CD4-positive, alpha-beta T cell treated with Interleukin-1 beta for 1 hour (primary cell): ENCODE measurements at places on chromosomes 4 and X.

- no peak for DNase-seq
Measured at GRCh38 chr4:95465010-95465409, 83.8 kb downstream of the UNC5C start.

GRCh38 chr4:137452799-137453198 is 79.5 kb downstream of the PCDH18 start:
- no peak for DNase-seq

GRCh38 chr4:164847967-164848649 is 28.9 kb upstream of the APELA start:
- no peak for DNase-seq

DNA sequence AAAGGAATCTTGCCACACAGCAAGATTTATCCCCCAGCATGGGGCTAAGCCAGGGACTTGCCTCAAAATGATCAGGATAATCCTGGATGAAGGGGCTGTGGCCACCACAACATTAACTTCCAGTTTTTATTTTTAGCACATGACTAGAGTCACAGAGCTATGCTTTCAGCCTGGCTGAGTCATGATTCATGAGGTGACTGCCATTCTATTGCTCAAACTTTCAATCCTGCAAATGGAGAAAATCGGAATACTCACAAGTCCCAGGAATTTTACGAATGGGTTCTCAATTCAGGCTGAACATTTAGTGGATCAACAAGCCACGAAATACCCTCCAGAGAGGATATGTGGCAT is 70.7 kb upstream of the HPGD start:
- DNase-seq, result no peak

DNA sequence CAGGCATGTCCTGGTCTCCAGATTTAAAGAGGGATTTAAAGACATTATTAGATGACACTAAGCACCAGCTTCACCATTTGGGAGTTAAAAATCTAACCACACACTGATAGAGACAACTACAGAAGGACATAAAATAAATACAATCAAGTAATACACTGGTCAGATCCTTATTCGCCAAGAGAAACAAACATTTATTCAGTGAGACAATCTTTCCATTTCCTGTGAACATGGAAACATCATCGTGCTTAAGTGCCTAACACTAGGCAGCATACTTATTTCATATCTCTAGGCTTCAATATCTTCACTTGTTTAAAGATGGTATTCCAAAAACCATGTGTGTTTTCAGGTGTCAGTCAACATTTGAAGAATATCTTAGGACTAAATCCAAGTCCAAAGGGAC is 103.6 kb downstream of the AREG start:
- DNase-seq, result no peak

DNA sequence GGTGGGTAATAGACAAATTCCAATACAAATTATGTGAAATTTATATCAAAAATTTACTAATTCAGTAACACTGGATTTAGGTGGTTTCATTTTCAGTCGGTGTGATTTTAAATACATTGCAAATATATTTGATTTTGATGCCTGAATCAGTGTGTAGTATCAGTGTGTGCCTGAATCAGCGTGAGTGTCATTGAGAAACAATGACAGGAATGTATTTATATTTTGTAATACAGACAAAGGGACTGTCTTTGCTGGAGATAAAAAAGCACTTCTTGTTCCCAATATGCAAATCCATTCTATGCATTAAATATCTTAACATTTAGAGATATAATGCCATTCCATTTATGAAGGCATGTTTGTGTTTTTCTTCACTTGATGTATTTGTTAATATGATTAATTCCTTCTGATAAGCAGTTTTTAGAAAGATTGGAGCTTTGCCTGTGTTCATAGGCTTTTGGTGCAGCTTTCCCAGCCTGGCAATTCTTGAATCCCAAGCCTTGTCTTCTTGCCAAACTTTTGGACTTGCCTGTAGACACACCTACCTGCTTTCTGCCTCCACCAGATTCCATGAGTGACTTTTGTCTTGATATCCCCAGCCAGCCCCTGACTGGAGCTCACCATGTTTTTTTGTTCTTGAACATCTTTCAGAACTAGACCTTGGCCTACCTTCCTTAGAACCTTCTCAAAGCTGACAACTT is 243.8 kb downstream of the ADGRL3 start:
- DNase-seq, result no peak

- no peak for DNase-seq
Measured at GRCh38 chr4:103934178-103934789, 214.5 kb upstream of the TACR3 start.

DNA sequence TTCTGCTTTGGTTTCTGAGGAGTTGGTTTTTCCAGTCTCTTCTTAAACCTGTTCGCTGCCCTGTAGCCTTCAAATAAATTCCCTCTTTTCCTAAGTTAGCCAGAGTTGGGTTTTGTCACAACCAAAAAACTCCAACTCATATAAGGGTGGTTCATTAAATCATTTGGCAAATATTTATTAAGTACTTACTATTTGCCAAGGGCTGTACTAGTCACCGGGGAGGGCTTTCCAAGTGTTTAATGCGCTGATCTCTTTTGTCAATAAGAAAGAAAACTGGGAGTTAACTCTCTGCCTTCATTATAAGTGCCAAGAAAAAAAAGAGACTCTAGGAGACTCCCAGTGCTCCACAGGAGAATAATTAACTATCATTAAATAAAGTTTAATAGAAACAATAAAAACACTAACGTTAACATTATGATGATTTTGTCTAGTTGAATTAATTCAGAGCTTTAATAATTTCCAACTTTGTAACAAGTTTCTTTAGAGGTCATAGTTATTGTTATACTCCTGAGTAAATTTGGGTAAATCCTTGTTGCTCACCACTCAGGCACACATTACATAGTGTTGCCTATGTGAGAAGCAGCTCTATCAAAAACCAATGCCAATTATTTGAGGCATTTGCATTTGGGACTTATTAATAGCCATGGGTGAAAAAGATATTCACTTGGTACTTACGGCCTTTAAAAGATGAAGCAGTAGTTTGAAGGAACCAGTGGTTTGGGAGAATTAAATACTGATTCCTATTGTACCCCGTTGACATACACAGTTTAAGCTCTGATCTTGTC is 122.5 kb upstream of the TEX13D start:
- no peak for DNase-seq

DNA sequence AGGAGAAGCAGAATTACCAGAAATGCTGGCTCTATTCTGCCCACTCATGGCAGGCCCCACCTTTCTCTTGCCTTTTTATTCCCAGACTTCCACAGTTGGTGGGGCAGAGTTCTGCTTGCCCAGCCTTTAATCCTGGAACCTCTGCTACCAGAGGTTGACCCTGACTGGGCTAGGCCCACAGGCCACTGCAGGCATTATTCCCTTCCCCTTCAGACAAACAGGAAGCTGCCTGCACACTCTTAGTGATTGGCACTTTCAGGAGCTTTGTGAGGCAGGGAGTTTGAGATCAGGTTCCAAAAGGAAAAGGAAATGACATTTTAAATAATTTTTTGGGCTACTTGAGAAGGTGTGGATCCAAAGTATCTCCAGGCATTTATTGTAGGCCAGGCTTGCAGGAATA is 18.8 kb downstream of the MSN start:
- no peak for DNase-seq

- no peak for DNase-seq
Measured at GRCh38 chr4:69656653-69657158, 3.7 kb upstream of the UGT2A1 start.
